CD4-positive, alpha-beta T cell treated with Interleukin-6 for 4 hours (primary cell): ENCODE measurements at places on chromosomes 16 and 17.

GRCh38 chr16:53084141-53084541, 29.4 kb downstream of the CHD9 start:
- DNase-seq, result no peak

DNA sequence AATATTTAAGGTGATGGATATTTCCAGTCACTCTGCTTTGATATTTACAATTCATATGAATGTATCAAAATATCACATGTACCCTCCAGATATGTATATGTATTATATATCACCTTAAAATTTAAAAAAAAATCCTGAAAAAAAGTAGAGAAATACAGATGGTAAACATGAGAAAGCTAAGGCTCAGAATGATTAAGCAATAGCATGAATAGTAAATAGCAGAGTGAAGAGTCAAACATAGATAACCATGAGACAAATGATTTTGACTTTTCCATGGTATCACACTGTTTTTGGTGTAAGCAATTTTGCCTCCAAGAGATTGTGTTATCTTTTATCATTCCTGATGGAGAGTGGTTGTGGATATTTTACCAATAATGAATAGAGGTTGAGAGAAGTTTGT, 868.8 kb downstream of the CDH11 start:
- no peak for DNase-seq

DNA sequence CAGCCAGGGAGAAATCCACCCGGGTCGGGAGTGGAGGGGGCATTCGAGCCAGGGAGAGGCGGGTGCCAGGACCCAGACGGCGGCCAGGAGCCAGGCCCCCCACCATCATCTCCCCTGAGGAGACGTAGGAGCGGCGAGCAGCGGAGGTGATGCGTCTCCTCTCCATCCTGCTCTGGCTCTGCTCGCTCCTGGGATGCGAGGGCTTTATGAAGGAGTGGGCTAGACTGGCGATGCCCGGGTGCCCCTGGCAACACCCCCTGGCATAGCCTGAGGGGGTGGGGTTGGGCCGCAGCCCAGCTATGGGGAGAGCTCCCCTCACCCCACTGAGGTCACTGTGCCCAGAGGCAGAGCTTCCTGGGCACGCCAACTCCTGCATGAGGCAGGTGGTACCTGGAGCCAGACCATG, at the start of gene GFAP:
TSS of gene GFAP (minus strand) at position 180 of the 406 bp plus-strand sequence. CDS start at position 166, 14 bp downstream.
- DNase-seq, result no peak

- no peak for DNase-seq
These were observed 31.6 kb downstream of the TEKT3 start for GRCh38 chr17:15309793-15310192.

GRCh38 chr16:51407199-51407598, 256.1 kb upstream of the SALL1 start:
- DNase-seq, result no peak

GRCh38 chr17:19410875-19411620, at the start of gene RNF112:
Gene RNF112, plus strand, starts transcription at chr17:19411232. Its CDS starts 177 bp downstream, at chr17:19411409.
- no peak for DNase-seq

DNA sequence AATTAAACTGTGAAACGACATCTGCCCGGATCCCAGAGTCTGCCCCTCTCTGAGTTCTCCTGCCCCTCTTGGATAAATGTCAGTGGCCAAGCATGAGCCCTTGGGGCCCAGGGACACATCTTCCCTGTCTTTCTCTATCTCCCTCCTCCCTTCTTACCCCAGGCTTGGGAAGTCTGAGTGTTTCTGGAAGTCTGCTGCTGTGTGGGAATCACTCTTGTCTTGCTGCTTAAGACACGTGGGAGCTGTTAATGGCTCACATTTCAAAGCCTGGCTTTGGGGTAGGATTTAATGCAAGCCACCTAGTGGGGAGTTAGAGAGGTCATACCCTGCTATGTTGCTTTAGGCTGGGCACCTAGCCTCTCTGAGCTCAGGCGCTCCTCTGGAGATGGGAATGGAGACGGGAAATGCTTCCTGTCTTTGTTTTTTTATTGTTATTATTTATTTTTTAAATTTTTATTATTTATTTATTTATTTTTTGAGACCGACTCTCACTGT, 218.5 kb upstream of the CIBAR2 start:
- peak; percentile 34 for DNase-seq

DNA sequence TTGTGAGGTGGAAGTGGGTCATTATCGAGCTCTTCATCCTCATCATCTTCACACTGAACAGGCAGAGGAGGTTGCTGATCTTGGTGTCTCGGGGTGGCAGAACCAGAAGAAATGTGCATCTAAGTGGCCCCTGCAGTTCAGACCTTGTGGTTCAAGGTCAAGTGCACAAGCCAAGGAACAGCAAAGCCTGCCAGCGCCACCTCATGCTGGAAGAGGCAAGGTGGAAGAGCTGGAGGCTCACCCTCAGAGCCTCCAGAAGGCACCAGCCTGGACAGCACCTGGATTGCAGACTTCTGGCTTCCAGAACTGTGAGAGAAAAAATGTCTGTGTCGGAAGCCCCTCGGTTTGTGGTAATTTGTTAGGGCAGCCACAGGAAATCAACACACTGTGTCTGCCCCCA, 32.7 kb downstream of the IFT140 start:
- peak; percentile 31 for DNase-seq

- no peak for DNase-seq
These were observed 2.1 kb downstream of the TRAF7 start for GRCh38 chr16:2157480-2158261.

- no peak for DNase-seq
These were observed 12.4 kb downstream of the CSF3 start for GRCh38 chr17:40027614-40028012.

GRCh38 chr17:27355419-27355818, 61.5 kb downstream of the WSB1 start:
- DNase-seq, result no peak

- DNase-seq, result peak; percentile 42
These were observed 981 bp downstream of the KCNH4 start for GRCh38 chr17:42179911-42180410.

DNA sequence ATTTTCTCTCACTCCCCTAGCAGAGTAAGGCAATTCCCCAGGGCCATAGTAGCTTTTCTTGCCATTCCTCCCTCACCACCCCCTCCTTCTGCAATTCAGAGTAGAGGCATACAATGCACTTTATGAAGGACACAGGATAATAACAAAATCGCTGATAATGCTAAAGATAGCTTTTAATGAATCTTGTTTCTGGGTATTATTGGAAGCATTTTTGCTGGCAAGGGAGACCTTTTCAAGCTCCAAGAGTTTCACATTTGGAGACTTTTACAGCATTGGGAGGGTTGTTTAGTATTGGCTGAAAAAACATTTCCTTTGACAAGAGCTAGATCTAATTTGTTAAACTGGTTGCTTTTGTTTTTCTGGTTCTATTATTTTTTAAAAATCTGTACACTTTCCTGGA, 573.0 kb upstream of the C16orf82 start:
- DNase-seq, result no peak

- no peak for DNase-seq
These were observed 12.8 kb downstream of the XYLT1 start for GRCh38 chr16:17457997-17458396.
